ENCODE measurements at places on chromosomes 5 and 9.

DNA sequence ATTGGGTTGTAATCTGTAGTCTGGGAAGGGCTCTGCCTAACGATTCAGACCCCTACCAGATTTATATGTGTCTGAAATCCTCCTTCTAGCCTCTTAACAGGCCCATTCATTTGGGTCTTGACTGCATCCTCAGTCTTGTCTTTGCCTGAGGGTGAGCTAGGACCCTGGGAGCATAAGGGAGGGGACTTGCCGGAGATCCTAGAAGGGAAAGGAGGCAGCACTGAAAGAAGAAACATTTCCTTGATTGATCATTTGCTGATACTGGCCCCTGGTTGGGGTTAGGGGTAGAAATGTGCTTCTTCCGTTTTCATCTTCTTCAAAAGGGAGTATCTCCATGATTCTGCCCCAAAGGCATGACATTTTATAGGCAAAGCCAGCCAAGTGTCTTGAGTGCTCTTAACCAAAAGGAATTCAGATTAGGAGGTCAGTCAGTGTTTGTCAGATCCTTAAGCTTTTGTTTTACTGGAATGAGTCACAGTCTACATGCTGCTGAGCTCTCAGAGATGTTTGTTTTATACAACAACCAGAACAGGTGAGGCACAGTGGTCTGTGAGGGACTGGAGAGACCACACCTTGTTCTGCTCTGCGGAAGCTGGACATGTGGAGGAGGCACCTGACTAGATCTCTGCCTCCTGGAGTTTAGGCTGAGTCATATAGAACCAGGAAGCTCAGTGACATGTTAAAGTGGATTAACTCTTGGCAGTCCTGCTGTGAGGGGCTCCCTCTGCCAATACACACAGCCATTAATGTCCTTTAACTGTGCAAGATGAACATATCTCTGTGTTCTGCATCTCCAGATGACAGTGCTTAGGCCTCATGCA, 37.7 kb downstream of the PCDHAC2 start:
- DNase-seq, result no peak

DNA sequence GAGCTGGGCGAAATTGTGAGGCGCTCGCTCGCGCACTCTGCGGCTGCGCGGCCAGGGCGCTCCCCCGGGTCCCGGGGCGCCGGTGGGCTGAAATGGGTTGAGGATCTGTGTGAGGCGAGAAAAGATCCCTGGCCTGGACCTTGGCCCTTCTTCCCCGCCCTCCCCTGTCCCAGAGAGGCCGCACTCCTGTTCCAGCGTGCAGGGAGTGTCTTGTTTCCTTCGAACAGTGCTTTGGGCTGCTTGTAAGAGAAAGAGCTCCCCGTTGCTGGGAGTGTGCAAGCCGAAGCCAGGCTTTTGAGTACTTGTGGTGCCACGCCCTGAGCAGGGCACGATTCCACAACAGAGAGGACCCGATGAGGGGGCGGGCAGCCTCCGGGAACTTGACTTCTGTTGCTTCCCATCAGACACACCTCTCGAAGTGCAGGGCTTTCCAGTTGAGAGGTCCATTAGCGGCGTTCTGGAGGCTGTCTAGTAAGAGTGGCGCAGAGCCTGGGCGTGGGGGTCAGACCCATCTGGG, 535 bp downstream of the DOLPP1 start:
- DNase-seq, result peak; percentile 96

GRCh38 chr5:17803971-17804370, 169.7 kb downstream of the TAF11L14 start:
- DNase-seq, result no peak

DNA sequence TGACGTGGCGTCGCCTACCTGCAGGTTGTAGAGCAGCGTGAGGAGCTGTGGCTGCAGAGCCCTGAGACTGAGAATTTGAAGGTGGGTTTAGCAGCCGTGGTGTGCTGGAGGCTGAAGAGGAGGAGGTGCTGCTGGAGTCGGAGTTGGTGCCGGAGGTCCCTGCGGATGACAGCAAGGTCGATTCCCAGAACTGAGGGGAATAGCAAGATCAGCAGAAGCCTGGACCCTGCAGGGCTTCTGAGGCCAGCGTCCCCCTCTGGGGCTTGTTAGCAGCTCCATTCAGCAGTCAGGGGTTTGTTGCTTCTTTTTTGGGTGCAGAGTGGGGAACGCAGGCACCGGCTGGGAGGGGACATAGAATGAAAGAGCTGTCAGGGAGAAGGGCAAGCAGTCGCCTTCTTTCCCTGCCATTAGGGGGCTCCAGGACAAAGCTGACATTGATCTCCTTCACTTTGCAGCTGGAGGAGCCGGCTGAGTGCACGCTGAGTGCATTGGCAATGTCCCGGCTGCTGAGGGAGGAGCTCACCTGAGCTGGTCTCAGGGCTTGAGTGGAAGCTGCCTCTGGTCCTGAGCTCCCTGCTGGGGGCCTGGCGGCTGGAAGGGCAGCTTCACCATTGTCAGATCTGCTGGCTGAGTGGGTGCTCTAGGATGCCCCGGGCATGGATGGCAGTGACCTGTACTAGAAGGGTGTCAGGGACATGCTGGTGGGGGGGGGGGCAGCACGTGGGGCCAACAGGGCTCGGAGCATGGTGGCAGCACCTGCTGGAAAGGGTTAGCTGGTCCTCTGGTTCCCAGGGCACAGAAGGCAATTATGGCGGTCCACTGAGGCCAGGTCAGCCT, 20.8 kb downstream of the OBP2B start:
- peak; percentile 57 for DNase-seq

- DNase-seq, result no peak
These were observed 6.0 kb upstream of the SLC9A3 start for GRCh38 chr5:530001-530955.

GRCh38 chr5:168244838-168245559, 46.4 kb upstream of the WWC1 start:
- DNase-seq, result no peak

DNA sequence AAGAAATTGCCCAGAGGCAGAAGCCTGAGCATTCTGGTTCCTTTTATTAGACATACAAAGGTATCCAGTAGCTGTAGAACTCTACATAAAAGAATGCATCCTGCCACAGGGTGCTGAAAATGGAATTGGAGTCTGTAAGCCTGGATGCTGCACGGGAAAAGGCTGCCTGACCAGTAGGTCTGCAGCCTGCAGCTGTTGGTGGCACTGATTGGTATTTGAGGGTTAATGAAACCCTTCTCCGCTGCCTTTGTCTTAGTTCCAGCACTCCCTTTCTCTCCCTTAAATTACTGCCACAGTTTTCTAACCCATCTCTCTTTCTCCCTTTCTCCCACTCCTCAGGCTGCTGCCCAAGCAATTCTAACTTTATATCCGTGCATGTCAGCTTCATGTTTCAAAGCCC, 64.7 kb downstream of the BRINP1 start:
- no peak for DNase-seq

DNA sequence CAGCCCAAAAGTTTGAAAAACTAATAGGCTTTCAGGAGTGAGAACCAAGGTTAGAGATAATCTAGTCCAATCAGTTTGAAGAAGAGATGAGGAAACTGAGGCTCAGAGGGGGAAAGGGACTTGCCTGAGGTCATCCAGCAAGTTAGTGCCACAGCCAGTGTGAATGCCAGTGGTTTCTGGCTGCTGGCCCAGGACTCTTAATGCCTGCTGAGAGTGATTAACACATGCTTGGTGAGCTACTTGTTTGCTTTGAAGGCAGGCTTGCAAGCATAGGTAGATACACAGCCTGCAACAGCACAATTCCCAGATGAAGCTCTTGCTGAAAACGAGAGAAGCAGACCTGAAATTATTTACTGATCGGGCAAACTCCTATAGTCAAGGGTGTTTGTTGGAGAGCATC, 591.6 kb upstream of the SGCD start:
- DNase-seq, result no peak

GRCh38 chr9:13860946-13861640, 452.8 kb downstream of the NFIB start:
- no peak for DNase-seq

GRCh38 chr9:93132287-93132927, 1.6 kb downstream of the NINJ1 start:
- DNase-seq, result no peak

DNA sequence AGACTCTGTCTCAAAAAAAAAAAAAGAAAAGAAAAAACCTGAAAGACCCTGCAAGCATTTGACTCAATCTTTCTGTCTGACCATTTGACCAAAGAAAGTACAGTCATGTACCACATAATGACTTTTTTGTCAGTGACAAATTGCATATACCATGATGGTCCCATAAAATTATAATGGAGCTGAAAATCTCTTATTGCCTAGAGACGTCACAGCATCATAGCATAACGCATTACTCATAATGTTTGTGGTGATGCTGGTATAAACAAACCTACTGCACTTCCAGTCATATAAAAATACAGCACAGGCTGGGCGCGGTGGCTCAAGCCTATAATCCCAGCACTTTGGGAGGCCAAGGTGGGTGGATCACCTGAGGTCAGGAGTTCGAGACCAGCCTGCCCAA, 10.5 kb downstream of the ECM2 start:
- DNase-seq, result no peak

GRCh38 chr9:35905912-35906679, at the start of gene HRCT1:
HRCT1 (plus strand) TSS chr9:35906202; CDS start chr9:35906288, 86 bp downstream.
- no peak for DNase-seq

- no peak for DNase-seq
These were observed 15.1 kb downstream of the ADRB2 start for GRCh38 chr5:148841519-148841918.

GRCh38 chr5:135689506-135689905, 110.7 kb upstream of the CXCL14 start:
- DNase-seq, result no peak

DNA sequence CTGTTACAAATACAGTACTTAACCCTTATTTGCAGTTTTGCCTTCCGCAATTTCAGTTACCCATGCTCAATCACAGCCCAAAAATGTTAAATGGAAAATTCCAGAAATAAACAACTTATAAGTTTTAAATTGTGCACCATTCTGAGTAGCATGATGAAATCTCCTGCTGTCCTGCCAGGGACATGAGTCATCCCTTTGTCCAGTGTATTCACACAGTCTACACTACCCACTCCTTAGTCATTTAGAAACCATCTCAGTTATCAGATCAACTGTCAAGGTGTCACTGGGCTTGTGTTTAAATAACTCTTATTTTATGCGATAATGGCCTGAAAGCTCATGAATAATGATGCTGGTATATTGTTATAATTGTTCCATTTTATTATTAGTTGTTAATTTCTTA, 95.8 kb downstream of the PLCXD3 start:
- DNase-seq, result no peak

- DNase-seq, result peak; percentile 31
These were observed 25.2 kb downstream of the GFI1B start for GRCh38 chr9:133003671-133004090.

DNA sequence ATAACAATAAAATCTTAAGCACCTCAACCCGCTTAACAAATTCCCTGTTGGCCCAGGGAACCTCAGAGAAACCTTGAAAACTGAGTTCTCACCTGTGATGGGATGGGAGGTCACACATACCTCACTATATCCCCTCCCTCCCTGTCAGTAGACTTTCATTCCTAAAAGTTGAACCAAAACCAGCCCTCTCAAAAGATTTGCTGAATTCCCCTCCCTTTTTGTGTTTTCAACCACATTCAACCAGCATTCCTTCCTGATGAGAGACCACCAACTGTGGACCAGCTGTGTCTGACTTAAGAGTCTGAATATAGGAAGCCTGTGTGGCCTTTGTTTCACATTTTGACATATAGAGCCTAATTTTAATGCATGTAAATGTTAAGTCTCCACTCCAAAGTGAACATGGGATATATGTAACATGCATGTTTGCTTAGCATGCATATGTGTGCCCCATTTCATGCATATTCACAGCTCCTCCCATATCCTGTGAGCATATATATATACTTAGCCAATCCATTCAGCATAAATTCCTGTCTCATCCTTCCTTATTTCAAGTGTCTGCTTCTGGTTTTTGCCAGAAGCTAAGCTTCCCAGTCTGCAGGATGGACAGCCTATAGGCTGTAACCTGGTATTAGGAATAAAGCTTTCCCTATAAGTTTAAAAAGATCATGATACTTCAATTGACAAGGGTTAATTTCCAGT, 604.6 kb downstream of the PTPRD start:
- no peak for DNase-seq

DNA sequence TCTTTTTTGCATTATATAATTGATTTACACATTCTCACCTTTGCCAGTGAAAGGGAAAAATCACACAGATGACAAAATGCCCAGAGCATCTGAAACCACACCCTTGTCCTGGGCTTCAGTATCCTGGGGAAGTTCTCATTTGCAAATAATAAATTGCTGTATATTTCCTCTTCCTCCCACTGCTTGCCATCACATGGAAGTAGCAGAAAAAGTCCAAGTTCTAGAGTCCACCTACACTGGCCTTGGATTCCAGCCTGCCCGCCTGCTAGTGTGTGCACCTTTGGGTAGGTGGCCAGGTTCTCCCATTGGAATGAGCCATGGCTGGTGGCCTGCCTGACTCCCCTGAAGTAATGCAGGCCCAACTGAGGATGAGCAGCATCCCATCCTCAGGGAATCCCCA, 149.4 kb downstream of the GADD45G start:
- DNase-seq, result no peak
